Globus pallidus (tissue), 1 donor: ENCODE measurements at places on chromosomes 1 and 21.

DNA sequence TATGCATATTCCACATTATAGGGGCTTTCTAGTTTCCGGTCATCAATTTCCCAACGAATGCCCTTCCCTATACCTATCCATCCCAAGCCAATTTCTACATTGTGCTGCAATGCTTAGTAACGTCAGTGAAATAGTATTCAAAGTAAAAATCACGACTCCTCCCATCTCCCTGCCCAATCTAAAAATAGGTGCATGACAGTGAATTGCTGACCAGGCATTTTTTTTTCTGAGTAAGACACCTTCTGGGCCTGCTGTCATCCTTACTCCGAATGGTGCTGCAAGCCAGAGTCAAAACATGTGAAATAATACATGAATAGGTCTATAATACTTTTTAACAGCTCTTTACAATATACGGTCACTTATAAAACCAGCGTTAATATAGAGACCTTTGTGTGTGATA, 120.2 kb downstream of the GREM2 start:
- no peak for DNase-seq

DNA sequence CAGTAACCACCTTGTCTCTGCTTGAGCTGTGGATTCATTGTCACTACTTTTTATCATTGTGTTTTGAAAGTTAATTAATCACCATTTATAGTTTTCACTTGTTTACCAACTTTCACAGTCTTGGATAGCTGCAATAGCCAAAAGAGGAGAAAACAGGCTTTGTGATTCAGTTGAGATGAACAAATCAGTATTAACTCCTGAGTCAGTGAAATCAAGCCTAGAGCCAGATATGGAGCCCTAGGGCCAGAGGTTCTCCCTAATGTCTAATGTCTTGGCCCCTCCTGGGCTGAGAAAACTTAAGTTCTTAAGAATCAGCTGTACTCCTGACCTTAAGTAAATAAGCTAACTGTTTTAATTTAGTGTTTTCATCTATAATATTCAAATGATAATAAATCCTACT, 228.8 kb downstream of the DNM3 start:
- no peak for DNase-seq

- no peak for DNase-seq
Observed at GRCh38 chr21:40706806-40707655, 139.9 kb downstream of the DSCAM start.

- DNase-seq = no peak
Observed at GRCh38 chr1:219049501-219049900, 124.2 kb upstream of the LYPLAL1 start.

GRCh38 chr1:162195567-162195966, 126.1 kb downstream of the NOS1AP start:
- no peak for DNase-seq

GRCh38 chr1:61784726-61785125, 42.4 kb downstream of the PATJ start:
- DNase-seq = no peak
